Activated CD4-positive, alpha-beta T cell treated with anti-CD3 and anti-CD28 coated beads, Interleukin-2, amount 50 U/mL, for 48 hours (primary cell): ENCODE measurements at places on chromosomes 2 and 18.

- no peak for DNase-seq
Measured at GRCh38 chr2:239464166-239465016, 63.6 kb upstream of the HDAC4 start.

GRCh38 chr18:48922801-48923730 lies 27.7 kb downstream of the SMAD7 start:
- no peak for DNase-seq

GRCh38 chr18:23941791-23942190 lies 72.8 kb upstream of the TTC39C start:
- DNase-seq: no peak

DNA sequence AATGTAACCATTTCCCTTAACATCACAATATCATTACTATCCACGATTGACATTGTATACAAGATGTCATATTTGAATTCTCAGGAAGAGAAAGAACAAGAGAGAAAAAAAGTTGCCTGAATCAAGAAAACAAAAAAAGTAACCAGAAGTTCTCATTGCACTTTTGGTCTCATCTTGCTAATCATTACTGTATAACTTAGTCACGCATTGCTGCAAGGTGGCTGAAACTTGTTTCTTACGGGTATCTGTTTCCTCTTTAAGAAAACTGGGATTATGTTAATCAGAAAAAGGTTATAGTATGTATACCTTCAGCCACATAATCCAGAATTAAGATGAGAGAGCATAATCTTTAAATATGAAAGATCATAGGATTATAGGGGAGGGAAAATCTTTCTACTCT lies 639.7 kb upstream of the SYT4 start:
- no peak for DNase-seq

- no peak for DNase-seq
Measured at GRCh38 chr18:55406451-55406991, 181.5 kb downstream of the TCF4 start.

GRCh38 chr2:160139991-160140390 lies 60.1 kb downstream of the ITGB6 start:
- no peak for DNase-seq

- no peak for DNase-seq
Measured at GRCh38 chr2:74863802-74864248, 29.9 kb downstream of the HK2 start.

GRCh38 chr2:145460112-145460511 lies 940.2 kb upstream of the ZEB2 start:
- no peak for DNase-seq

DNA sequence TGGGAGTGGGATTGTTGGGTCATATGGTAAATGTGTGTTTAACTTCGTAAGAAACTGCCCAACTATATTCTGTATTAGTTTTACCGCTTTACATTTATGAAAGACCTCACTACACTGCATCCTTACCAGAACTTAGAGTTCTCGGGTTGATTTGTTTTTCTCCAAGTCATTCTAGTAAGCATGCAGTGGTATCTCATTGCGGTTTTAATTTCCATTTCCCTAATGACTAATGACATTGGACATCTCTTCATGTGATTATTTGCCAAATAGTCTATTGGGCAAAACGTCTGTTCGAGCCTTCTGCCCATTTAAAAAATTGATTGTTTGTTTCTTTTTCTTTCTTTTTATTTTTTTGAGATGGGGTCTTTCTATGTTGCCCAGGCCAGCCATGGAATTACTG lies 6.8 kb downstream of the FBLN7 start:
- no peak for DNase-seq

GRCh38 chr2:98637401-98638147 lies 29.2 kb downstream of the UNC50 start:
- peak; percentile 62 for DNase-seq

- DNase-seq: no peak
Measured at GRCh38 chr2:215667585-215668377, 231.9 kb upstream of the FN1 start.

- no peak for DNase-seq
Measured at GRCh38 chr2:28869494-28870145, 489 bp downstream of the TRMT61B start.

GRCh38 chr2:100066856-100067255 lies 75.5 kb downstream of the AFF3 start:
- no peak for DNase-seq

- no peak for DNase-seq
Measured at GRCh38 chr2:86628091-86628522, 4.4 kb upstream of the RNF103 start.

DNA sequence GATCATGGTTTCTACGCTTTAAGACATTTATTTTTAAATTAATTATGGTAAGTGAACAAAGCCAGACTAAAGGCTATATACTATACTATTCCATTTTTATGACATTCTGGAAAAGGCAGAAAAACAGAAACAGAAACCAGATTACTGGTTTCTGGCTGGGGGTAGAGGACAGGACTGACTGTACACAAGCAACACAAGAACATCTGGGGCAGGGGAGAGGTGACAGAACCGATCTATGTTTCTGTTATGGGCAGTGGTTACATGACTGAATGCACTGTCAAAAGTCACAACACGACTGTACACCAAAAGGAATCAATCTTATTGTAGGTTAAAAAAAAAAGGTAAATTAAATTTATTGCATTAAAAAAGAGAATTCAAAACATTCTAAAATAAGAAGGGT lies 64.7 kb downstream of the PTPN2 start:
- no peak for DNase-seq

- DNase-seq: no peak
Measured at GRCh38 chr18:45014047-45014501, 333.4 kb downstream of the SETBP1 start.

GRCh38 chr2:219881851-219882250 lies 254.4 kb downstream of the SLC4A3 start:
- no peak for DNase-seq

DNA sequence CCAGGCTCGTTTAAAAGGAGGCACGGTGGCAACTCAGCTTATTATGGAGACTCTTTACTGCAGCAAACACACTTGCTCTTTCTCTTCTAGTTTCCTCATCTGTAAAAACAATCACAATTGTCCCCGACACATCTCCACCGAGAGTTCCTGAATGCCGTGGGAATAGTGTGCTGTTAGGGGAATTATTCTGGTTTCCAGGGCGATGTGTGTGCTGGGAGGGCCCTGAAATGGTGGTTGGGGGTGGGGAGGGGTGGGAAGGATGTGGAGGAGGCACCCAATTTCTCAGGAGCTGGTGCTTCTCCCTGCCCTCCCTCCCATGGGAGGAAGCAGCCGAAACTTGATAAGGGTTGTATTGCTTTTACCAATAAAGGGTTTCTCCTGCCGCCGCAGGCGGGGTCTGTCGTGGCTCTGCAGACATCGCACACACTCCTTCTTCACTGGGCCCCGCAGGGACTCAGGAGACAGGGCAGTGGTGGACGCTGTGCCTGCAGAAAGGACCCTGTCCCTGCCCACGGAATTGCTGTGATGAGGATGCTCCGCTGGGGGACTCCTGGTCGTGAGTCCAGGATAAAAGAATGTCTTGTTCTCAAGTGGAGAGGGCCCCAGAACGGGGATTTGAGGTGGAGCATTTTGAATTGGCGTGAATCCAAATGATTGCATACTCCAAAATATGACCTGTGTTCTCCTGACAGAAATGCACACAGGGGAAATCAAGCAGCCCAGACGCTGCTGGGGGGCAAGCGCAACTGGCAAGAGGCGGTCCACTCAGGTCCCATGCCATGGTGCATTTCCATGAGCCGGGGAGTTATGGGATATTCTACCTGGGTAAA lies 119.2 kb downstream of the ACKR3 start:
- no peak for DNase-seq

DNA sequence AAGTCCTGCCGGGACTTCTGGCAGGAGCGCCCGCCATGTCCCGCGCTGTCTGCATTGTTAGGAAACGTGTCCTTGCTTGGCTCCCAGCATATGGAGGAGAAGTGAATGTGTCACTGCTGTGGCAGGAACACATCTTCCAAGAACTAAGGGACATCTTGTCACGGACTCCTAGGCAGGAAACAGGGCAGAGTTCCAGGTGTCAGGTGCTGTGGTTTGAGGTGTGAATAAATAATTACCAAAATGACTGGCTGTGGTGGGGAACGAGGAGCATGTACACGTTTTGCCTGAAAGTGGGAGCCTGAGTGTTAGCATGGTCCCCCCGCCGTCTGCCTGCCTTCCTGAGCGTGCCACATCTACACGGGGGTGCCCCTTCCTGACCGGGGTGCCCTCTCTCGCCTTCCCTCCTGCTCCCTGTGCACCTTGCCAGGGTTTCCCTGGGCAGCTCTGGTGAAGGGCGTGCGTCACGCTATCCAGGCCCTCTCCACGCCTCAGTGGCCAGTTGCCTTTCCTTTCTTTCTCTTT lies 237.5 kb downstream of the LDLRAD4 start:
- DNase-seq: peak; percentile 50
